ENCODE measurements at places on chromosomes 5 and 9.

- no peak for DNase-seq
Observed at GRCh38 chr5:179812135-179812825, 5.6 kb upstream of the MGAT4B start.

DNA sequence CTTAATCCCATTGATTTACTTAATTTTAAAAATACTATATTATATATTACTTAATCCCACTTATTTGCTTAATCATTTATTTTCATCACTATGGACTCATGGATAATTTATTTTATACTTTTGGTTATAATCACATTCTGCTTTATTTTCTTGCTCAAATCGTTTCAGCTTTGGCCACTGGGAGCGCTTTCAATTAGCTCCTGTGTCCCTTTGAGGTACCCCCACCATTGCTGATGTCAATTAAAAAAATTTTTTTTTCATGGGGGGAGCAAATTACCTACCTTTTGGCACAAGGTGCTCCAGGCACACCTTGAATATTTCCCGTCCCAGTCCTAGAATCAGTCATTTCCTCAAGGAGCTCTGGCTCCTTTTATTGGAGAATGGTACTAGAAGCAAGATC lies 1.4 kb upstream of the TRIO start:
- DNase-seq = no peak

DNA sequence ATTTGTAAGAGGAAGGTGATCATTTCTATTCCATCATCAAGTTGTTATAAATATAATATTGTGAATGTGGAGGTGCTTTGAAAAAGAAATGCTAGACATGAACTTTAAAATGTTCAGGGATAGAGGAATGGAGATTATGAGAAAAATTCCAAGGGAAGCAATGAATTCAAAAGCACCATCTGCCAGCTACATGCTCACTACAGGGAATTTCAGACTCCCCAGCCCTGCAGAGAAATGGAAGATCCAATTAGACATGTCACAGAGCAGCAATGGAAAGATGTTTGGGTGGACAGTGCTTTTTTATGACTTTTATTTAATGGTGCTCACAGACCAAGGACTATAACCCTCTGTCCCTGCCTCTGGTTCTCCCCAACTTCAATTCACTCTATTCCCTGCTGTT lies 209.7 kb downstream of the ESM1 start:
- no peak for DNase-seq

DNA sequence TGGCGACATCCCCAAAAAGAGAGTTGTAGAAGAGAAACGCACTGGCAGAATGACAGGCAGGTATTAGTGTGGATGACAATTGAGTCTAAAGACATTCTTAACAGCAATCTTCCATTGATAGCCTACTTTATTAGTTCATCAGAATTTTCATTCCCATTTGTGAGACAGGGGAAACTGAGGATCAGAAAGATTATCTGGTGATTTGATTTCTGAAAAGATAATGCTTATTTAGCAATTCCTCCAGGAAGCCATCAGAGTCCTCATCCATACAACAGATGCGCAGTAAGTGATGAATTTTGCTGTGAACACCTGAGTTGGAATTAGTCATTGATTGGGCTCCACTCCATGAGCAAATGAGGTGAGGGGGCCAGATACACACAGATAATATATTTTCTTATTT lies 57.3 kb upstream of the ANKRD33B start:
- DNase-seq = no peak

Data from activated CD8-positive, alpha-beta memory T cell treated with anti-CD3 and anti-CD28 coated beads, Interleukin-2, amount 50 U/mL, for 4 hours (primary cell).